ENCODE measurements at places on chromosomes 11 and 22.
A peak's percentile ranks its signal among the peaks of the same experiment; 100 is the strongest.

GRCh38 chr11:132977746-132978145, 554.6 kb downstream of the OPCML start:
- DNase-seq: no peak

DNA sequence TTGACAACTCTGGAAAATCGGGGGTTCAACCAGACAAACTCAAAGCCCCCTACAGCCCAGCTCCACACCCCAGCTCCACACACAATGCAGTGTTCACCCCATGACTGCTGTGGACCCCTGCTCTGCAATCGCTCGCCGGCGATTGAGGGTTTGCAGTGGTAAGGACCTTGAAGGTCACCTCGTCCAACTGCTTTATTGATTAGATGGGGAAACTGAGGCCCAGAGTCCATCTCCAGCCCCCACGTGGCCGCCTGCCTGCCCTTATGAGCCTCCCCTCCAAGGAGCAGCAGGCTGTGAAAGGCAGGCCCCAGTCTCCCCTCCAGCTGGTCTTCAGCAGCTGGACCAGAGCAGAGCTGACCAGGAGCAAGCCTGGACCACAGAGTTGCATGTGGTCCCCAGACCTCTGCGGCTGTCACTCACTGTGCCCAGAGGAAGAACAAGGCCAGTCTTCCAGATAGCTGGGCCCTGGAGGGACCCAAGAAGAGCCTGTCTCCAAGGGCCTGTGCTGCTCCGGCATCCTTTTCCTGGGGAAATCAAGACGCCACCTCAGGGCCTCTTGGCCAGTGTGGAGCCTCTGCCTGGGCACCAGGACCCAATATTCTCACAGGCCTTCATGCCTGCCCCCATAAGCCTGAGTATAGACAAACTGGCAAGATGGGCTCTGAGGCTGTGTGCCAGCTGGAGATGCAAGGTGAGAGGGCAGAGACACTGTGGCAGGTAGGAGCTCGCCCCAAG, 8.8 kb upstream of the LINC01488 start:
- DNase-seq: no peak

DNA sequence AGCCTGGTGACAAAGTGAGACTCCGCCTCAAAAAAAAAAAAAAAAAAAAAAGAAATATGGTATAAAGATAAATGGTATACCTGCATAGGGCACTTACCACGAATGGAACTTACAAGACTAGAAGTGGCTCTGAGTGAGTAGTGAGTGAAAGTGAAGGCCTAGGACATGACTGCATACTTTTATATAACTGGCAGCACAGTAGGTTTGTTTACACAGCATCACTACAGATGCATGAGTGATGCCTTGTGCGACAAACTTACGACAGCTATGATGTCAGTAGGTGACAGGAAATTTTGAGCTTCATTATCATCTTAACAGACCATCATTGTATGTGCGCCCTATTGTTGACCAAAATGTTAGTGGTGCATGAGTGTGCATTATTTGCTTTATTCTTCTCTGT, 17.7 kb downstream of the XRCC6 start:
- no peak for DNase-seq

DNA sequence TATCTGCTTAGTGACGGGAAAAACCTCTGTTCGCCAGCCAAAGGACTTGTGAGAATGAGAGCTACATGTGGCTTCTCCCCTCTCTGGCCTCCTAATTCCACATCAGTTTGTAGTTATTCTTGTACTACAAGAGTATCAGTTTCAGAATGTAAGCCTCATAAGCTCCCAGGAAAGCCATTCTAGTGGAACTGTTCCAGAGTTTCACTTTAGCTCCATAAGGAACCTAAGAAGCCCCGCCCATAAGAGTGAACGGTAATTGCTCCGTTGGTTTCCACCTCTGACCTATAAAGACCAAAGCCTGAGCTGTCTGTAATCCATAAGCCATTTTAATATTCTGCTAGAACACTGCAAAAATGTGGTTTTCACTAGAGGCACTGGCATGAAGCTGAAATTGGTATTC, 53.0 kb downstream of the SIK3 start:
- no peak for DNase-seq

DNA sequence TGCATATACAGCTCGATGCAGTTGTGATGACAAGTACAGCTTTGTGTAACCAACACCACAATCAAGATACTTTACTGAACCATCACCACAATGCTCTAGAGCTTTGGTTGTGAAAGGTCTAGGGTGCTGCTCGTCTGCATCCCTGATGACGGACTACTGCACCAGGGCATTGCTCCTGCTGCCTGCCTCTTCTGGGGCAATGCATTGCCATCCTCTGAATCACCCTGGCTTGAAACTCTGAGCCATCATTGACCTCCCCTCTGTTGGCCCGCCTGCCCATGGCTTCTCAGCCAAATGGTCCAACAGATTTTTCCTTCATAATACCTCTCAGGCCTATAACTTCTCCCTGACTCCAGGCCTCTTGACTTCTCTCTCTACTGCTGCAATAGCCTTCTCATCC, 77.4 kb upstream of the CSNK2A3 start:
- no peak for DNase-seq

GRCh38 chr11:112213753-112214152, 12.5 kb upstream of the PTS start:
- DNase-seq: no peak

- DNase-seq: no peak
These were observed 142.9 kb downstream of the SNX19 start for GRCh38 chr11:130773244-130773820.

DNA sequence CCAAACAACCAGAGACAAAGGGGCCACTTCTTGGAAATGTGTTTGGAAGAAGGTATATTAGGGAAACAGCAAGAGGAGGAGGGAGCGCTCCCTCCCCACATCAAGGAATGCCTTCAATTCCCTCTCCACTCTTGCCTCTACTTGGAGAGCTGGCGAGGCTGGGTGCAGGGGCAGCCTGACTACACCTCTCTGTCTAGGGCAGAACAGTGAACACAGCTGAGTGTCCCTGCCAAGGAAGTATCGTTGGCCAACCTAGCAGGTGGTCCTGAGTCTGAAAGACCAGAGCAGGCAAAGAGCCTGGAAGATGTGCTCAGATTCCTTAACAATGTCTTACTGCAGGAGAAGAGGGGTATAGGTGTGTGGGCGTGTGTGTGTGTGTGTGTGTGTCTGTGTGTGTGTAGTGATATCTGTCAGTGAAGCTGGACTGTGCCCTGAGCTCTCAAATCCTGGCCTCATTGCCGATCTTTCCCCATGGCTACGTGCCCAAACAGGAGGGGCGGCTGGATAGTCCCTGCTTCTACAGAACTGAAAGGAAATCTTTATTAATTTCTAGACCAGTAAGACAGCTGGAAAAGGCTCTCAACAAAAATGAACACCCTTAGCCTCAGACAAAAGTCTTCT, 46.8 kb downstream of the PAMR1 start:
- DNase-seq: peak; percentile 44

- no peak for DNase-seq
These were observed 47.8 kb downstream of the BRSK2 start for GRCh38 chr11:1437500-1437899.

DNA sequence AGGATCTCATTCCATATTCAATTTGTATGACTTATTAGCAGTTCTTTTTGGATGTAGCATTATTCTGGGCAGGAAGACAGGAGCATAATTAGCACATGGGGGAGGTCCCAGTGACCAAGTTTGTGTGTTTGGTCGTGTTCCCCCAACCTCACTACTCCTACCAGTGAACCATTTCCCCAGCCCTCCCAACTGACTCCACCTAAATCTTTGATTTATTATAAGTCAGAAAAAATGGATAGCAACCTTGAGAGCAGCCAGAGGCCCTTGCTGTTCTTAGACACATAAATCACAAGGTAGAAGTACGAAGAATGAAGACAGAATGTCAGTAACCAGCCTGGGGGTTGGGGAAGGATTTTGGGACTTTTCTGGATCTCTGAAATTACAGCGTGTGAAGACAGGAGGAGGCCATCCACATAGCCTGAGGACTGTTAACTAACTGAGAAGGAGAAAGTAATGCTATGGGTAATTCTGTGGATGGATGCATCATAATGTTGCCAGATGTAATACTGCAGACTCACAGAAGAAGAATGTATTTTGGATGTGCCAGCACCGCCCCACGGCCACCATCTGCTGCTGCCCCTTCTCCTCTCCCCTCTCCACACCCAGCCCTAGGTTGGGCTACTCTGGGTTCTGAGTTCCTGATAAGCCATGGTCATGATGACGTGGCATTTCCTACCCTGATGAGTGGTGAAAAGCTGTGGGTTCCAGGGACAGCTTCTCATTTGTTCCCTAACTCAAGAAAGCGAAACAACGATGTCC, 124.3 kb upstream of the TTC12 start:
- no peak for DNase-seq

GRCh38 chr22:50507421-50507990, at the start of gene LMF2:
Gene LMF2, minus strand, starts transcription at chr22:50507702. Its CDS starts 27 bp downstream, at chr22:50507675.
- peak; percentile 97 for DNase-seq

Measured in hypothalamus (tissue), 51 donors.